ENCODE measurements at places on chromosomes 2 and 18.

GRCh38 chr18:46519870-46520269 lies 137.2 kb downstream of the LOXHD1 start:
- no peak for DNase-seq

DNA sequence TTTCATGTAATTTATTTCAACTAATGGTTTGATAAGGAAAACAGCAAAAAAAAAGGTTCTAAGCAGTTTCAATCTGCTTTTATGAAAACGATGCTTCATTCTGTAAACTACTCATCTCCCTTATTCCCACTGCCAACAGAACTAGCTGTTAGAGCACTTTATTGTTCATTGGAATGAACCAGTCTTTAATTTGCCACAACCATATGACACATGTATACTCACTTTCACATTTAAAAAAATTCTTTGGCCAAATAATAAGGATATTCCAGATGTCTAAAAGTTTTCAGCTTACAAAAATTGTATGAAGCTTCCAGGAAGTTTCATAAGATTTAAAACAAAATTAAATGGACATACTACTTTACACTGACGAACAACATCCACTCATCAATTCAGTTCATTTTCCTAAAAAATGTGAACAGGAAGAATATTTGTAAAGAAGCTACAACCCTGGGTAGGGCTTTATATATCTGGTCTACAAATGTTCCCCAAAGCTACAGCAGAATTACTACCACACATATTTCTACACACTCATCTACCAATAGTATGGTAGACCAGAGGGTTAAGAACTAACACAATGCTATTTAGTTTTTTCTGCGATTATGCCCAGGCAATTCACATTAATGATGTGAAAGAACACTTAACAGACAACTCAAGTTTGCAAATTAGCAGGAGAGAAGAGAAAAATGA lies 37.7 kb downstream of the ZNF521 start:
- DNase-seq, result no peak

- DNase-seq, result no peak
Observed at GRCh38 chr2:241616168-241617125, 20.5 kb downstream of the THAP4 start.

- DNase-seq, result no peak
Observed at GRCh38 chr2:67854103-67854743, 208.6 kb downstream of the C1D start.

DNA sequence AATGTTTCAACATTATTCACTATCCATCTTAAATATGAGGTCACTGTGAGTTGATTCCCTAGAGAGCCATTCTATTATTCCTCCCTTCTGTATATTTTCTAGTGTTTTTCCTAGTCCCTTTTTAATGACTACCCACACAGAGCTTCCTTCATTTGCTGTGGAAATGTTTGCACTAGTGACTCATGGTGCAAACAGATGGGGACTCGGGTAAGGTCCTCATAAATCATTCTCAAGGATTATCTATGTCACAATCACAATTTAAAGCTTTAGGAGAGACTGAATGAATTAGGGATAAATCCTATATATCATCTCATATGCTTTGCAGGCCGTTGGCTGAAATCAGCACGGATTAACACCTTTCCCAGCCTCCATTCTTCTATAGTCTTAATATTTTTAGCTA lies 159.6 kb downstream of the DCC start:
- peak; percentile 9 for DNase-seq

- DNase-seq, result no peak
Observed at GRCh38 chr2:235573331-235574221, 79.7 kb downstream of the AGAP1 start.

- DNase-seq, result no peak
Observed at GRCh38 chr2:40700231-40700954, 248.5 kb upstream of the SLC8A1 start.

DNA sequence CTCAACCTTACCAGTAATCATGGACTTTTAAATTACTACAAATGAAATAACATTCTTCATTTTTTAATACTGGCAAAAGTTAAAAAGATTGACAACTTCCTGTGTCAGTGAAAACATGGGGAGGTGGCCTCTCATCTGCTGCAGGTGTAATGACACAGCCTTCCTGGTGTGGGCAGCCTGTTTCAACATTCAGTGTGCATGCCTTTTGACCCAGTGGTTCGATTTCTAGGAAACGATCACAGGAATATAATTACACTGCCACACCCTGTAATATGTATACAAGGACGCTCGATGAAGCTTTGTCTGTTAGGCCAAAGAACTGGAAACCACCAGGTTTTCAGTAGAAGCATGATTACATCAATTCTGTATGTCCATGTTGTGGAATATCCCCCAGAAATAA lies 68.7 kb downstream of the MTHFD2 start:
- DNase-seq, result no peak

DNA sequence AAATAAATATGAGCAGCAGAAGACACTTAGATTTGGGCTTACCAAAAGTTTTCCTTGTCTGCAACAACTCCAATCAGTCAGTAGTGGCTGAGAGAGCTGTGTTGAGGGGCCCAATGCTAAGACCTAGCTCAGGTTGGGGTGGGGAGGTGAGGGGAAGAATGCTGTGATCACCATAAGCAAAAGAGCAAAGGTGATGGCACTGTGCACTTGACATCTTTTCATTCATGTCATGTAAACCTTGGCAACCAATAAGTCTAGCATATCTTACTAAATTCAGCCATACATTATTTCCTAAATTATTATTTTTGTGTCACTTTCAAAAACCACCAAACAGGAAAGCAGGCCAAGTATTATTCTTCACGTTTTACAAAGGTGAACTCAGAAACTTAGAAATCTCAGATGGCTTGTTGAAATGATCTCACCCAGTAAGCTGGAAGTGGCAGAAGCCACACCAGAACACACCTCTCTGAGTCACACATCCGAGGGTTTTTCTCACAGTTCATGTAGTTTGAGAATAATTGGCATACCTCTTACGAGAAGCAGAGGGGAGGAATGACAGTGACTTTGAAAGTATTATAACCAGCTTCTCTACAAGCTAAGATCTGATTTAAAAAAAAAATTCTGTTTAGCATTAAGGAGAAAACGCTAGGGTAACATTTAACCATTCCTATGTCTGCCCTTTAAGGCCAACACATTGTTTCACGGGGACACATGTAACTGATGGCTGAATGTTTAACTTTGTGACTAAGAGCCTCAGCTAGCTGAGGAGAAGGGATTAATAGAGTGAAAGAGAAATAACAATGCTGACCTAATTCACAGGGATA lies 43.3 kb upstream of the SETBP1 start:
- no peak for DNase-seq

- DNase-seq, result no peak
Observed at GRCh38 chr2:201130524-201131186, 14.7 kb downstream of the CFLAR start.

DNA sequence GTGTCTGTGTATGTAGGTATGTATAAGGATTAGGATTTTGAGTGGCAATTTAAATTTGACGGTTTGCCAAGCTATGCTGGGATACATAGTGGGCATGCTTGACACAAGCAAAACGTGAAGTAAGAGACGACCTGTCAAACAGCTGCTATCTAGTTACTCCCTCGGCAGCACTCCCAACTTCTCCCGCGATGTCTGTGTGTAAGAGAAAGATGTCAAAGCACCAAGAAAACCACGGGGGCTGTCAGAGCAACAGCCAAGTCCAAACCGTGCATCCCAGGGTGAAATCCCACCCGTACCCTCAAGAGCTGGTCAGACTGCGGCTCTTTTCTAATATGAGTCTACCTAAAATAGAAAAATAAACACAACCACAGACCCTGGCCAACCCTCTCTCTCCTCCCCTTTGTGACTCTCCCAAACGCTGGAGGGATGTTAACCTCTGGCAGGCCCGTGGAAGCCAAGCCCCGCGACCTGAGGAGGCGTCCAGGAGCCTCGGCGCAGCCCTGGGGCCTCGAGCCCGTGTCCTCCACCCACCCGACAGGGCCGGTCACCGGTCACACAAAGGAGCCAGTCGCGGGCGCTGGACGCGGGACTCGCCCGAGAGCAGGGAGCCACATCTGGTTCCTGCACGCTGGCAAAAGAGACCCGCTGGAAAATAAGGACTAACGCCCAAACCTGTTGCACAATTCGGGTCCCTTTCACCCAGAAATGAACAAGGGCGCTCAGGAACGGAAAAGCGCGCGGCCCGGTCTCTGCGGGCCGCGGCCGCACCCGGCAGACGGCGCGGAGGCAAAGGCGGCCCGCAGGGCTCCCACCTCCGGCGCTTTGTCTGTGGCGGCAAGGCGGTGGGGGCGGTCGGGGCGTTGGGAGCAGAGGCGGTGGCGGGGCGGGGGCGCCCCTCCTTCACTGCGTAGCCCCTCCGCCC lies 925 bp downstream of the SESTD1 start:
- no peak for DNase-seq

- DNase-seq, result no peak
Observed at GRCh38 chr18:68707646-68708045, 7.3 kb downstream of the TMX3 start.

GRCh38 chr2:33448220-33448899 lies 28.1 kb upstream of the RASGRP3 start:
- no peak for DNase-seq

- DNase-seq, result no peak
Observed at GRCh38 chr2:158478237-158478636, 21.5 kb downstream of the PKP4 start.

DNA sequence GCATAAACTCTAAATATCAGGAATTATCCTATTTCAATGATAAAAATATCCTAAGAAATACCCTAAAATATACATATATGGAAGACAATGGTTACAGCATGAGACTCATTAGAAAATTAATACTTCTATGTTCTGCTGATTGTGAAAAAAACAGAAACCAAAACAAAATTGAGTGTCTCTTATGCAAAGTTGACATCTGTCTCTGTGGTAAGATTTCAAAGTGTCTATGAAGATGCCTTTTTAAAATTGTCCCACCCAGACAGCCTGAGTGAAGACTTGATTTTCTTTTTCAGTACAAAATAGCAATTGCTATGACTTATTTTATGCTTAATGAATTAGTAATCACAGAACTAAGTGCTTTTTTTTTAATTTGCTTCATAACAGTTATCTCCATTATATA lies 1368.4 kb upstream of the LRRTM1 start:
- DNase-seq, result no peak

- DNase-seq, result peak; percentile 64
Observed at GRCh38 chr18:42675810-42676209, 439.7 kb downstream of the RIT2 start.

- no peak for DNase-seq
Observed at GRCh38 chr2:232139786-232140562, 178.5 kb downstream of the DIS3L2 start.

- DNase-seq, result no peak
Observed at GRCh38 chr2:84904717-84905174, 710 bp upstream of the TMSB10 start.

GRCh38 chr2:38343212-38343611 lies 33.9 kb downstream of the ATL2 start:
- no peak for DNase-seq

DNA sequence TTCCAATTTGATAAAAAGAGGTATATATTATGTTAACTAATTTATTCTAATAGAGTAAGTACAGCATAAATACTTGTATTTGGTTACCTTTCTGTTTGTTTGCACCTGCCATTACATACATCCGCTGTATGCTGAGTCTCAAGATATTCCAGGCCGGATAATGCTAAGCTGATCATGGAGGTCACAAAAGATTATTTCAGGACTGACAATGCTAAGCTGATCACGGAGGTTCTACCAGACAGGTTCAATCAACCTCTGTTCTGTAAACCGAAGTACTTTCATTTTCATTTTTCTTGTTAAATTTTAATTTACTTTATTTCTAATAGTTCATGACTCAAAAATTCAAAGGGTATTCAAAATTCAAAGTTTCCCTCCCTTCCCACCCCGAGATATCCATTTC lies 31.1 kb downstream of the PNO1 start:
- no peak for DNase-seq

GRCh38 chr18:61209801-61210200 lies 123.4 kb upstream of the CDH20 start:
- no peak for DNase-seq

DNA sequence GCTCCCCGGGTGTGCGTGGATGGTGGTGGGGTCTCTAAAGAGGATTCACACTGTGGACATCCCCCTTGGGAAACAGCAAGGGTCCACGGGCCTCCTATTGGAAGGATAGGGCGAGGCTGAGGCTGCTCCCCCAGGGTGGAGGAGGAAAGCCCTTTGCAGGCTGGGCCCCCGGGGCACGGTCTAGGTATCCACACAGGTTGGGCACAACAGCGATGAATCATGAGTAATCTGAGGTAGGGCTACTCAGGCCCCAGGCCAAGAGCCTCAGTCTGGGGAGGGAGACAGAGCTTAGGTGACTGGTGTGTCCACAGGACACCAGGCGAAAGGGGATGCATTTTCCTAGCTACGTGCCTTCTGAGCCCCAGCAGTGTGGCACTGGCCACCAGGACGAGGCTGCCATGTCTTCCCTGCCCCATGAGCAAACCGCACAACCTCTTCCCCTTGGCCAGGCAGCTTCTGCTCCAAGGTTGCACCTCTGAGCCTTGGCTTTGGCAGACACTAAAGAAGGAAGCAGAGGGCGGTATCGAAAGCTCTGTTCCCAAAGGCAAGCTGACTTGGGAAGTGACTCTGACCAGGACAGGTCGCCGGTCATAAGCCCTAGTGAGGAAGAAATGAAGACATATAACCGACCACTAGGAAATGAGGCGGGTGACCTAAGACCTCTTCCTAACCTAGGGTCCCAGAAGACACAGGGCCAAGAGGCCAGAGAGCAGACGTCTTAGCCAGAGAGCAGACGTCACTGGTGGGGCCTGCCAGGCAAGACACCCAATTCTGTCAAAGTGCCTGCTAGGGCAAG lies 14.6 kb upstream of the SEMA4C start:
- no peak for DNase-seq

DNA sequence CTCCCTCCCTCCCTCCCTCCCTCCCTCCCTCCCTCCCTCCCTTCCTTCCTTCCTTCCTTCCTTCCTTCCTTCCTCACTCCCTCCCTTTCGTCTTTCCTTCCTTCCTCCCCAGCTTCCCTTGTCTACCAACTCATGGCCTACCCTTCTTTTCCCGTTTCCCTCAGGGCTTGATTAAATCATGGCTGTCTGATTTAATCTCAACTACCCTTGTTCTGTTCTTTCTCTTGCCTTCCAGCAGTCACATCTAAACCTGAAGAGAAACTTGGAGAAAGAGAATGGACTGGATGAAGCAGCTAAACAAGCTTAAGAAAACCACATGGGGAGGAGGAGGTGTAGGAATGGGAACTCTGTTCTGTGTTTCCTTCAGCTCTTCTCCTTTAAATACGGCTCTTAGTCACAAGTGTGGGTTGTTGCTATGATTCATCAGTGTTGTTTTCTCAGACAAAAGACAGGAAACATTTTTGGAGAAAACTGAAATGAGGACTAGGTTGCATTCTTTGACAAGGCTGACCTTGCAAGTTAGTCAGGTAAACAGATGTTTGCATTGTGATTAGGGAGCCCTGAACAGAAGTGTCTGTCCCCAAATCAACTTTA lies 177.9 kb downstream of the LRRTM1 start:
- no peak for DNase-seq

GRCh38 chr2:28025123-28025522 lies 134.6 kb downstream of the BABAM2 start:
- DNase-seq, result no peak

- DNase-seq, result no peak
Observed at GRCh38 chr2:67455219-67456142, 58.3 kb downstream of the ETAA1 start.
